Pons (tissue), 1 donor: ENCODE measurements at places on chromosomes 11 and 22.

DNA sequence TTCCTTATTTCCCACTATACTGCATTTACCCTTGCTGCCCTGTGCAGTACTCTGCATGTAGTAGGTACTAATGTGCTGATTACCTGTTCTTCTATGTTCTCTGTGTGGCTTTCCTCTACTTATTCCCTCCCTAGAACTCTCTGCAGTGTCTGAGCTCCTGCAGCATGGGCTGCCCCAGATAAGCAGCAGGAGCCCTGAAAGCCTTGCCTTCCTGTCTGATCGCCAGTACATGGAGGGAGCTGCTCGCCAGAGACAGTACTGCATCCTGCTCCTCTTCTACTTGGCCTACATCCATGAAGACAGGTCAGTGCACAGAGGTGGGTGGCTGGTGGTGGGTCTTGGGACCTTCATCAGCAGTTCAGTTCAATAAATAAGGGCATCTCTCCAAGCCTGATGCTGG is 42.2 kb upstream of the CCDC134 start:
- DNase-seq: no peak

DNA sequence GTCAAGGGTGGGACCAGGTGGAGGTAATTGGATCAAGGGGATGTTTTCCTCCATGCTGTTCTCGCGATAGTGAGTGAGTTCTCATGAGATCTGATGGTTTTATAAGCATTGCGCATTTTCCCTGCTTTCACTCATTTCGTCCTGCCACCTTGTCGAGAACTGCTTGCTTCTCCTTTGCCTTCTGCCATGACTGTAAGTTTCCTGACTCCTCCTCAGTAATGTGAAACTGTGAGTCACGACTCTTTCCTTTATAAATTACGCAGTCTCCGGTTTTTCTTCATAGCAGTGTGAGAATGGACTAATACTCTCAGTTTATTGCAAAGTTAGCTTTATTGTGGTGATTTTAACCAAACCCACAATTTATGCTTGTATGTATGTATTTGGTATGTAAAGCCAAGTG is 878.5 kb upstream of the ANO3 start:
- DNase-seq: no peak

DNA sequence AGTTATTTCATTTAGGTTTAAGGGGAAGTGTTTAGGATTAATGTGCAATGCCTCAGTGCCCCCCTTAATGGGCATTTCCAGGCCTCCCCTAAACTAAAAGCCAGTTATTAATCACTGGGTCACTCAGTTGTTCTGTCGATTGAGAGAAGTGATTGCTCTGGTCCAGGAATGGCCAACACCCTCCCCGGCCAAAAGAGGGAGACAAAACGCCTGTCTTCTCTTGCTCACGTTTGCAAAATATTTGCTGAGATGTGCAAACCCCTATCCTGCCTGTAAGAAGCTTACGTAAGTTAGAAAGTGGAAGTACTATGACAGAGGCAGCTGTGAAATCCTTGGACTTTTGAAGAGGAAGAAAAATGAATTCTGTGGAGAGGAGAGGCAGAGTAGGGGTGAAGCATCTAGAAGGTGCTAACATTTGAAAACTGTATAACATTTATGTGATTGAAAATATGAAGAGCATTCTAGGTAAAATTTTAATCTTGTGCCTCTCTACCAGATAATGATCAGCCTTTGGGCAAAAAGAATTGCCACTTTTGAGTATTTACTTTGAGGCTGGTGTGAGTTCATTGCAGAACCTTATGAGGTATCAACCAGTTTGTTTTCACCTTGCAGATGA is 37.7 kb downstream of the NTM start:
- DNase-seq: peak; percentile 61

DNA sequence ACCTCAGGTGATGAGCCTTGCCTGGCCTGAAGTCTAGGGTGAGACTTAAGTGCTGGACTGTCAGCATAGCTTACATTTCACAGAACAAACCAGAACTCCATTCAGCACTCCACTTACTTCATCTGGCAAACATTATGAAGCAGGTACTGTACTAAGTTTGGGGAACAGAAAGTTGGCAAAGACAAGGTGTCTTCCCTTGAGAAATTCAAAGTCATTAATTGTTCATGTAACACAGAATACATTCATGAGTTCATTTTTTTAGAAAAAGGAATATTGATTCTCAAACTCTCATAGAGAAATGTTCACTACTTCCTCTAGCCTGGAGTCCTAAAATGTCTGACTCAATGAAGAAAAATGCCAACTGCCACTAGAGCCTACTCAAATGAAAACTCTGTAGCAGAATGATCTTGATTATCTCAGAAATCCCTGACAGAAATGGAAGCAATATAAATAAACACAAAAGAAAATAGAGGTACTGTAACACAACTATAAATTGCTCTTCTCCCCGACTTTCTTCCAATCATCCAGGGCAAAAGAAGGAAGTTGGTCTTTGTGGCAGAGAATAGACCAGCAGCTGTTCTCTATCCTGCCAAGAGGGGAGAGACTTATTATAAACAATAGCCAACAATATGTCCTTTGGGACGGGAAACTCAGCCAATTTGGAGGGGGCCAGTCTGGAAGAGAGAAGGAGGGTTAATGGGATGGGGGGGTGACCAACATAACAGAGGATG is 129.2 kb upstream of the MTMR2 start:
- peak; percentile 23 for DNase-seq

DNA sequence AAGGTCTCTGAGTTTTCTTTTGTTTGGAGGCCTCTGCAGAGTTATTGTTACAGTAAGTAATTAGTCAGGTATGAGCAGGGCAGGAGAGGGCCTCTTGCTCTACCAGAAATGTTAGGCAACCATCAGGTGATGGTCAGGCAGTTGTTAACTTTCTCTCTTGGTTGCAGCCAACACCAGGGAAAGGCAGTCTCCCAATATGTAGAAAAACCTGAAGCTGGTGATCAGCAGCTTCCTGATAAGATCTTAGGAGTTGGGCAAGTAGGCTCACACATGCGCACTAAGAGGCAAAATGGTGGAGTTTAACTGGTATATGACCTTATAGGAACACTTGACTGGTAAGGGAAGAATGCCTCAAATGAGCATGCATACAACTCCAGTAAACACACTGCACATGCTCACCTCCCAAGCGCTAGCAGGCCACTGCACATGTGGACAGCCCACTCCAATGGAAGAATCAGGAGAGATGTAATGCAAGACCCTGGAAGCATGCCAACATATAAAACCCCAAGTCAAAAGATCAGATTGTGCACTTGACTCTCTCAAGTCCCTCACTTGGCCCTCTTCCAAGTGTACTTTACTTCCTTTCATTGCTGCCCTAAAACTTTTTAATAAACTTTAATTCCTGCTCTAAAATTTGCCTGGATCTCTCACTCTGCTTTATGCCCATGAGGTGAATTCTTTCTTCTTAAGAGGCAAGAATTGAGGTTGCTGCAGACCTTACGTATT is 23.7 kb upstream of the SLC35F2 start:
- no peak for DNase-seq

- DNase-seq: peak; percentile 25
Measured at GRCh38 chr22:26479043-26479791, 4.4 kb downstream of the HPS4 start.

DNA sequence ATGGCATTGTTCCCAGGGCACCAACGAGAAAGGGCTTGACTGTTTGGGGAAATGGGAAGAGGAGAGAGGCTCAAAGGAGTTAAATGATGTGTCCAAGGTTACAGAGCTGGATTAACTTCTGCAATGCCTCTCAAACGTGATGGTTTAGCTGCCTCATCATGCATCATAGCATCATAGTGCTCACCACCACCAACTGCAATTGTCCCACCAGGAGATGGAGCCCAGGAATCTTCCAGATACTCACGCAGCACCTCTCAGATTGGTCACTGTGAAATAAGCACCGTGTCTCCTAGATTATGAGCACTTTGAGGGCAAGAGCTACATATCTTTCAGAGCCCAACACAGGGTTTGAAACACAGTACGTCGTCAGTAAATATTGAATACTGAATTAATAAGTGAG is 69.2 kb downstream of the PRSS23 start:
- no peak for DNase-seq

DNA sequence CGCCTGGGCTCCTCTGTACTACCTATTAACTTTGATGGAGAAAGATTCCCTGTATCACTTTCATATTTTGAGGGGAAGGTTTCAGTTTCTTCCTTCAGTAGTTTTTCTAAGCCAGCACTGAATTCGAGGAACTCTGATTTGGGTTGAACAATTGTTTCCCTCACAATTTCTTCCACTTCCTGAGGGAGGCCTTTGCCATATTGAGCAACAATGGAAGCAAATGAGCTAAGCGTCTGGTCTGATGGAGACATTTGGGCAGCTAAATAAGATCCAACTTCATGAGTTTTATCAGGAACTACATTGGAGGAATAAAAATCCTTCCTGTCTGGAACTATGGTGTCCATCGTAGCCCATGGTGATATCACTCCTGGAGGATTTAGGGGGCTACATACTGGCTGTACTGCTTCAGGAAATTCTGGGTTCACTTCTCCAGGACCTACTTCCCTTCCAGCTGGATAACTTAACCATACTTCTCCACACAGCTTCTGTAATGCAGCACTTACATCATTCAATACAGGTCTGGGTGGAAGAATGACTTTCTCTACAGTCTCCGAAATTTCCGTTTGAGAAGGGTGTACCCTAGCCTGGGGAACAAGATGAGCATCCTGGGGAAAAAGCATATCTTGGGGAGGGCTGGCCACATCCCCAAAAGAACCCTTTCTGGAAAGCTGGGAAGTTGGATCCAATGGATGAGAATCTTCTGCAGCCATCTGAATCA is 38.9 kb upstream of the CCDC89 start:
- no peak for DNase-seq

DNA sequence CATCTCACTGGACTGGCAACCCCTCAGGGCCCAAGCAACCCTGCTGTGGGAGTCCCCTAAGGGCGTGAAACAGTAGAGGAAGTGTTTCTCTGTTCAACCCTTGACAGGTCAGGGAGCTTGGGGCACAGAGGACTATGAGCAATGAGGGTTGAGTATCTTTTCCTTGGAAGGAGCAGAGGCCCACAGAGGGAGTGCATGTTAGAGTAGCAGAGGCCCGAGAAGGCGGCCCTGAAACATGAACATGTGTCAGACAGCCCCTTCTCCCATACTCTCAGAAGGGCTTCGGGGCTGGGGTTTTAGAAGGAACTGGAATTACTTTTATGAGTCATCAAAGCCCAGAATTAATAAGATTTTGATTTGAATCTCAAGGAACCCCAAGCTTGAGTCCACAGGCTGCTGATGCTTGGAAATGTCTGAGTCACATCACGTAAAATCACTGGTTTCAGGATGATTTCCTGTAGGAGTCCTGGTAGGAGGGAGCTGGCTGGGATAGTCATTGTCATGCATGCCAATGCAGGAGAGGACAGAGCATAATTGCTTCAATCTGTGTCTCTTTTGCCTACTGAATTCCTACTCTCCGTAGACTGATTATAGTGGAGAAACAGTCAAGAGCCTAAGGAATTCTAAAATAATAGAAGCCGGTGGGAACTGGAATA is 22.6 kb downstream of the C11orf71 start:
- DNase-seq: no peak

DNA sequence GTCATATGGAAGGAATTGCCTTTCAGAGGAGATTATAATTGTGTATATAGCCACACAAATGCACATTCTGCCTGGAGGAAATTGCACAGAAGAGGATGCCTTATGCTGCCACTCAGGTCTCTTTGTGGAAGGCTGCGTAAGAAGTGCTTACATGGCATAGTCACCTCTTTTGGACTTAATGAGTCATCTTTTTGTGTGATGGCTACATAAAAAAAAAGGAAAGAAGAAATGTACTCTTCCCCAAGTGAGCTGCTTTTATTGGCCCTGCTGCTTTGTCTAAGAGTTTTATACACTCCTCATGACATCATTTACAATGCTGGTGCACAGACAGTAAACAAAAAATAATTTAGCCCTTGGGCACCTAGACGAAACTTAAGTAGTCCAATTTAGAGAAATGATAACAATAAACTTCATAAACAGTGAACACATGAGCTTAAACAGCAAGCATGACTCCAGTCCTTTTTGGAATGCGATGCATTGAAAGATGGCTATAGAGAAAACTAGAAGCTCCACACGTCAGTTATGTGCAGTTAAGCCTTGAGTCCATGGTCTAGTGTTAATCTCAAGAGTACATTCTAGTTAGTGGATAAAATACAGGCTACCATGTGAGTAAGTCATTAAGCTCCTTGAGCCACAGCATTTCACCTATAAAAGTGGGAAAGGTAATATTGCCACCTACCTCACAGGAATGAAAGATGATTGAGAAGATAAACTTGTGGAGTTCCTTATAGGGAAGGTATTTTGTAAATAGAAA is 12.0 kb downstream of the CSTPP1 start:
- no peak for DNase-seq

GRCh38 chr22:49548356-49549202 is 279.1 kb downstream of the BRD1 start:
- no peak for DNase-seq

GRCh38 chr11:61534025-61534932 is 25.7 kb downstream of the LRRC10B start:
- no peak for DNase-seq

GRCh38 chr11:131300439-131300717 is 70.0 kb upstream of the NTM start:
- DNase-seq: peak; percentile 24

- DNase-seq: no peak
Measured at GRCh38 chr11:60165951-60166350, 16.9 kb downstream of the MS4A6A start.

DNA sequence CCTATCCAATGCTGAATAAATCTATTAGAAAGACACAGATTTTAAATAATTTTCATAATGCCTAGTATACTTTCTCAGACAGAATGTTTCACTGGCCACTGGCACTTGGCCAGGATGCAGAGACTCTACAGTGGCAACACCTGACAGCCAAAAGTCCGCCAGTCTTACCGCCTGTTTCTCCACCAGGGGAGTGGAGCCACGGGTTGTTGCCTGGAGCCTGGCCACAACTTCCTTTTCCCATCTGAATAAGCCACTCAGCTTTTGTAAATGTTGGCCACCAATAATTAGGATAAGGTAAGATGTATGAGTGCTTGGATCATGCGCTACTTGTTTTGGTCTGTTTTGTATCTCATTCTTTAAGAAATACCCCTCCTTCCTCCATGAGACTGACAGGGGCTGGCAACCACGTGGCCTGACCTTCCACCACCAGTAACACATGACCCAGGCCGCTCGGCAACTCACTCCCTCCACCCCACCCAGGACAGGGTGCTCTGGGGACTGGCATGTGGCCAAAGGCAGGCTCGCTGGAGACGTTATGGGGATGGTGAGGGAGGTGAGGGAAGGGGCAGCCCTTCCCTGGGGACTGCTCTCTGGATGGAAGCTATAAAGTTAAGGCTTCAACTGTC is 93.0 kb upstream of the BID start:
- peak; percentile 60 for DNase-seq

- DNase-seq: no peak
Measured at GRCh38 chr11:44573333-44573732, 7.9 kb downstream of the CD82 start.
